ENCODE measurements at places on chromosomes 7 and 10. TPM values are rescaled to one million over a fixed set of nuclear protein-coding genes. Genes with fewer than 3 reads are reported as not detected.

OR2A1 gene
- 0.07 TPM for total RNA-seq

NPC1L1 gene
- total RNA-seq: 0.07 TPM

CCL26 gene
- 1.8 TPM for total RNA-seq

OGDHL gene
- 0.26 TPM for total RNA-seq

CLCN1 gene
- total RNA-seq: 0.07 TPM

PTPN20 gene
- total RNA-seq: 4.5 TPM

CABCOCO1 gene
- total RNA-seq: 0.26 TPM

AGR2 gene
- not detected for total RNA-seq

TAS2R5 gene
- total RNA-seq: 1.6 TPM

ZNF862 gene
- 21.3 TPM for total RNA-seq

MKX gene
- total RNA-seq: not detected

CALML3 gene
- not detected for total RNA-seq

SPDYE6 gene
- not detected for total RNA-seq

CALHM3 gene
- not detected for total RNA-seq

RBP3 gene
- not detected for total RNA-seq

FOXK1 gene
- 43.7 TPM for total RNA-seq

RNF148 gene
- 0.43 TPM for total RNA-seq

UNCX gene
- not detected for total RNA-seq

NPY4R2 gene
- total RNA-seq: not detected

HHEX gene
- 9.2 TPM for total RNA-seq

CTBP2 gene
- 87.4 TPM for total RNA-seq

RADIL gene
- total RNA-seq: 0.13 TPM

ACSM6 gene
- not detected for total RNA-seq

GPER1 gene
- 3.2 TPM for total RNA-seq

Data from smooth muscle cell of the pulmonary artery (primary cell).